T-cell (primary cell): ENCODE measurements at places on chromosomes 7 and 10. TPM values are rescaled to one million over a fixed set of nuclear protein-coding genes. Genes with fewer than 3 reads are reported as not detected.
A peak's percentile ranks its signal among the peaks of the same experiment; 100 is the strongest.

- H3K4me1 ChIP-seq: no peaks in the 10 kb centered on the region
- no peak overlapping the region for H3K4me3 ChIP-seq
- DNase-seq: no peak
- no peak overlapping the region for H3K27ac ChIP-seq
Observed at GRCh38 chr10:87177-88080, 38.3 kb upstream of the TUBB8 start.

- H3K27ac ChIP-seq: no peak overlapping the region
- H3K4me3 ChIP-seq: no peak overlapping the region
- no peaks in the 10 kb centered on the region for H3K36me3 ChIP-seq
Observed at GRCh38 chr7:132508724-132509353, 67.4 kb downstream of the PLXNA4 start.

Gene PIK3CG
- 33.7 TPM for total RNA-seq

DNA sequence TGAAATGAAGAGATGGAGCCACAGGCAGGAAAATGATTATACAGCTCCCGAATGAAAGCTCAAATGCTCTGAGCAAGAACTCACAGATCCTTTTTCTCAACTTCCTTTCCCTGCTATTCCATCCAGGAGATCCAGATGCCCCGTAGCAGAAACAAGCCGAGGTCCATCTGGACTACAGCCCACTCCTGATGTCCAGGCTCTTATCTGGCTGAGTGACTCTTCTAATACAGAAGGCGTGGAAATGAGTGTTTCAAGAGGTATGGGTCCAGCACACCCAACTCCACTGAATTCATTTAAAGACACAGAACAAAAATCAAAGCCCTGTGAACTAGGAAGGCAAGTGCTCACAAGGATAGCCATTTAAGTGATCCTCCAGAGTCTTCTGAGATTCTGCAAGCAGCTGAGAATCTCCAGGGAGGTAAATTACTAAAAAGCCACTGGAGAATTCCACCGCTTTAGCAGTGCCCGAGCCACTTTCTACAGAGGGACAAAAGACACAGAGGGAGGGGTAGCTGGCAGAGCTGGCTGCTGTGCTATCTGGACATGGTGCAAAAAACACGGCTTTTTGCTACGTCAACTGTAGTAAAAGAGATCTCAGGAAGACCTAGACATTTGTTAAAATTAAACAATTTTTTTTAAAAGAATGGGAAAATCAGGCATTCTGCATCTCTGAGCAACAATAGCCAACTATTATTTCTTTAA lies 24.5 kb downstream of the FAM171A1 start:
- H3K27me3 ChIP-seq: peaks cover 2% of the 10 kb centered on the region
- no peaks in the 10 kb centered on the region for H3K36me3 ChIP-seq
- DNase-seq: no peak
- H3K27ac ChIP-seq: no peak overlapping the region
- no peak overlapping the region for H3K4me3 ChIP-seq

Gene DPY19L1
- total RNA-seq: 6.6 TPM

GRCh38 chr10:130491011-130491692 lies 355.0 kb downstream of the GLRX3 start:
- H3K27ac ChIP-seq: no peak overlapping the region
- H3K27me3 ChIP-seq: no peaks in the 10 kb centered on the region
- H3K4me3 ChIP-seq: no peak overlapping the region
- H3K4me1 ChIP-seq: no peaks in the 10 kb centered on the region

DNA sequence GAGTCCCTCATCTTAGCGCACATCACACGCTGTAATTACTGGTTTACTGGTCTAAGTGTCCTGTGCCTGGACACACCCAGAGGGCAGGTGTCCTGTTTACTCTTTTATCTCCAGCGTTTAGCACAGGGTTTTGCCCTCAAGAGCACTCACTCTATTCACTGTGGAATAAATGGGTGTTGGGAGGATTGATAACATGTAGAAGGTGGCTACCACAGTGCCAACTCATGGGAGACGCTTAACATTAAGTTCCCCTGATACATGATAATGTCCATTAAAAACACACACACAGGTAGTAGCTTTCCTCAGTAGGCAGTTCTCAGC lies 96.1 kb upstream of the EFCAB10 start:
- peak overlapping the region; percentile 92 for H3K27ac ChIP-seq
- no peaks in the 10 kb centered on the region for H3K27me3 ChIP-seq
- H3K4me3 ChIP-seq: peak overlapping the region; percentile 34
- H3K4me1 ChIP-seq: peaks cover 31% of the 10 kb centered on the region
- no peak for DNase-seq
- no peaks in the 10 kb centered on the region for H3K36me3 ChIP-seq
